ENCODE measurements at places on chromosomes 3 and 15. TPM values are rescaled to one million over a fixed set of nuclear protein-coding genes. Genes with fewer than 3 reads are reported as not detected.
A peak's percentile ranks its signal among the peaks of the same experiment; 100 is the strongest.

- no peak for DNase-seq
- H3K4me1 ChIP-seq: no peaks in the 10 kb centered on the region
- H3K27ac ChIP-seq: no peak overlapping the region
- H3K27me3 ChIP-seq: peaks cover 23% of the 10 kb centered on the region
Observed at GRCh38 chr3:115681736-115682135, 58.4 kb downstream of the GAP43 start.

DNA sequence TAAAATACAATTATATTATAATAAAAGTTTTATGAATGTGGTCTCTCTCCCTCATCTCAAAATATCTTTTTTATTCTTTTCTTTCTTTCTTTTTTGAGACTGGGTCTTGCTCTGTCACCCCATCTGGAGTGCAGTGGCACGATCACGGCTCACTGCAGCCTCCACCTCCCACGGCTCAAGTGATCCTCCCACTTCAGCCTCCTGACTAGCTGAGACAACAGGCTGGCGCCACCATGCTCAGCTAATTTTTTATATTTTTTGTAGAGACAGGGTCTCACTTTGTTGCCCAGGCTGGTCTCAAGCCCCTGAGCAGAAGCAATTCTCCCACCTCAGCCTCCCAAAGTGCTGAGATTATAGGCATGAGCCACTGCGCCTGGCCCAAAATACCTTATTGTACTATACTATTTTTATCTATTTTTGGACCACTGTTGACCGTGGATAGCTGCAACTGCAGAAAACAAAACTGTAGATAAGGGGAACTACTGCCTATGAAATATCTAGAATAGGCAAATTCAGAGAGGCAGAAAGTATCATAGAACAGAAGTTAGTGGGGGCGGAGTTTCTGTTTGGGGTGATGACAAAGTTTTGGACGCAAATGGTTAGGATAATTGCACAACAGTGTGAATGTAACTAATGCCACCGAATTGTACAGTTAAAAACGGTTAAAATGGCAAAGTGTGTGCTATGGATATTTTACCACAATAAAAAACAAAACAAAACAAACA, 66.6 kb downstream of the SLC12A8 start:
- no peak overlapping the region for H3K4me3 ChIP-seq
- H3K27ac ChIP-seq: no peak overlapping the region
- H3K36me3 ChIP-seq: peaks cover 12% of the 10 kb centered on the region
- peaks cover 69% of the 10 kb centered on the region for H3K27me3 ChIP-seq
- DNase-seq: no peak

DNA sequence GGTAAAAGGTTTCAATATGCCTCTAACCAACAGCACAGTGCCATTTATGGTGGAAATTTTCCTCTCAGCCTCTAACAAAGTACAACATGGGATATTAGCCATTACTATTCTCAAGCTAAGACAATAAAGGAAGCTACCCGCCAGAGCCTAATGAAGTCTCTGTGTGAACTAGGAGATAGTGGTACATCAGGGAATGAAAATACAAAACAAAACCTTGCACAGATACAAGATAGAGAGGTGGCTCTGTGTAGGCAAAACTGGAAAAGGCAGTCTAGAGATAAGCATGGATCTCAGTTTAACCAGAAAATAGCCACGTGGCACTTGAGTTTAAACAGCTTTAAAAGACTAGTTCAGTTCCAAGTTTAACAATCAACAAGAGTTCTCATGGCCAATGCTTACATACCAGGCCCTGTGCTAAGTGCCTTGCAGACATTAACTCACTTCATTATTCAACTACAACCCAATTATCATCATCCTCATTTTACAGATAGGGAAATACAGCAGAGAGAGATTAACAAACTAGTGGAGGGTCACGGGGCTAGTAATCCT, 279.3 kb downstream of the IGSF11 start:
- H3K36me3 ChIP-seq: no peaks in the 10 kb centered on the region
- no peak overlapping the region for H3K27ac ChIP-seq
- no peaks in the 10 kb centered on the region for H3K27me3 ChIP-seq
- no peak for DNase-seq
- H3K4me3 ChIP-seq: no peak overlapping the region

GRCh38 chr3:31009881-31010280, 115.4 kb upstream of the GADL1 start:
- peaks cover 15% of the 10 kb centered on the region for H3K4me1 ChIP-seq
- no peak for DNase-seq
- H3K27ac ChIP-seq: no peak overlapping the region
- H3K4me3 ChIP-seq: no peak overlapping the region
- H3K36me3 ChIP-seq: no peaks in the 10 kb centered on the region
- H3K27me3 ChIP-seq: no peaks in the 10 kb centered on the region

- no peak overlapping the region for H3K4me3 ChIP-seq
- no peak for DNase-seq
- H3K4me1 ChIP-seq: no peaks in the 10 kb centered on the region
- H3K27ac ChIP-seq: no peak overlapping the region
- H3K27me3 ChIP-seq: no peaks in the 10 kb centered on the region
Observed at GRCh38 chr3:41502481-41502880, 303.2 kb downstream of the CTNNB1 start.

DNA sequence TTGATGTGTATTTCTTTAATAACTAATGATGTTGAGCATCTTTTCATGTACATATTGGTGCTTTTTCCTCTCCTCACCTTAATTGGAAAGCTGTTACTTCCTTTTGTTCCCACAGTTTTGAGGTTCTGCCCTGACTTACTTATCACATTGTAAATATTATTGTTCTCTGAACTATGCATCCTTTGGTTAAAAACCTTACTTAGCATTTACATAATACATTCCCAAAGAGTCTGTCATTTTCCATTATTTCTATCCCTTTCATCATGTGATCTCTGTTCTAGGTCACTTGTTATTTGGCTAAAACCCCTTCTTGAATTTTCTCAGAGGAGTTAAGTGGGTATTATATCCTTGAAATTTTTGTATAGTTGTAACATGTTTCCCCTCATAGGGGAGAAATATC, 33.0 kb downstream of the SLC12A6 start:
- H3K4me1 ChIP-seq: peaks cover 5% of the 10 kb centered on the region
- H3K36me3 ChIP-seq: peaks cover 3% of the 10 kb centered on the region
- H3K27me3 ChIP-seq: no peaks in the 10 kb centered on the region
- no peak overlapping the region for H3K4me3 ChIP-seq
- DNase-seq: no peak

GRCh38 chr3:19489936-19490335, 341.6 kb downstream of the KCNH8 start:
- no peak for DNase-seq
- H3K36me3 ChIP-seq: no peaks in the 10 kb centered on the region
- H3K27me3 ChIP-seq: no peaks in the 10 kb centered on the region
- H3K4me3 ChIP-seq: no peak overlapping the region
- no peak overlapping the region for H3K27ac ChIP-seq

GRCh38 chr15:39804026-39804425, 21.4 kb upstream of the FSIP1 start:
- peaks cover 28% of the 10 kb centered on the region for H3K27me3 ChIP-seq
- no peaks in the 10 kb centered on the region for H3K36me3 ChIP-seq
- H3K27ac ChIP-seq: no peak overlapping the region
- H3K4me1 ChIP-seq: no peaks in the 10 kb centered on the region

- peaks cover 56% of the 10 kb centered on the region for H3K36me3 ChIP-seq
- H3K4me1 ChIP-seq: peaks cover 84% of the 10 kb centered on the region
- peak overlapping the region; percentile 99 for H3K27ac ChIP-seq
- peaks cover 2% of the 10 kb centered on the region for H3K27me3 ChIP-seq
Observed at GRCh38 chr15:25849157-25849921, 13.8 kb downstream of the ATP10A start.

DNA sequence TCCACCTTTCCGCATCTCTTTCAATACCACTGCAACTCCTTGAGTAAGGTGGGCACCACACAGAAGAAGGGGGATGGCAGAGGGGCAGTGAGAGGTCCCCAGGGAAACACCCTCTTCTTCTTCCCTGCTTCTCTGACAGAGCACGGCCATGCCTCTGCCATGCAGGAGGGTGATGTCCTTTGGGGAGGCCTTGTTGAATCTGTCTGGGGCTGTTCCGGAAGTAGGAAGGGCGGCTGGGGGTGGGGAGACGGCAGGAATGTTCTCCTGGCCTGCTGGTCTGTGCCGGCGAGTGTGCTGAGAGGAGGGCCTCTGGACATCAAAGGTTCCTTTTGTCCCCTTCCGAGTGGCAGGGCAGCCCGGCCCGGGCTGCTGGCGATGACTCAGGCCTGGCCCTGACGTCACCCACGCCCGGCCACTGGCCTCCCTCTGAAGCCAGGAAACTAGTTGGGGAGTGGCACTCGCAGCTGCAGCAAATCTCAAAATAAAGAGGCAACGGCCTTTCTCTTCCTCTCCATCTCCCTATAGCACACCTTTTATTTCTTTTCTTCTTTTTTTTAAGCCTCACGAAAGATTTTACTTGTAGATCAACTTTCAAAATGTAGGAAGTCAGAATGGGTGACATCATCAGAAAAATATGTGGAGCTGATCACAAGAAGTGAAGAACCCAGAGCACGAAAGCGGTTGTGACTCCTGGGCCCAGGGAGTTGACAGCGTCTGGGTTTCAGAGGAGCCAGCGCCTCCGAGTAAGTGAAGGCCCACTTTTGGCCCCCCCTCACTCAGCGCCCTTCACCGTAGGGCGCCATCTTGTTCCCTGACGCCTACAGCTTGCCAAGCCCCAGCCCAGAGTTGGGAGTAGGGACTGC, at the start of gene ZBTB38:
ZBTB38 (plus strand) TSS at position 443 of the 863 bp plus-strand sequence. CDS start 73,885 bp downstream, outside the sequence.
- no peak for DNase-seq
- H3K4me3 ChIP-seq: no peak within 1 kb of the TSS
- H3K36me3 ChIP-seq: peaks cover 2% of the 10 kb centered on the region
- H3K27ac ChIP-seq: no peak within 1 kb of the TSS

GRCh38 chr15:42735382-42736165, 1.4 kb downstream of the CDAN1 start:
- peaks cover 36% of the 10 kb centered on the region for H3K36me3 ChIP-seq
- peaks cover 20% of the 10 kb centered on the region for H3K4me1 ChIP-seq
- peak overlapping the region; percentile 21 for H3K27ac ChIP-seq
- peak overlapping the region; percentile 73 for H3K4me3 ChIP-seq

DNA sequence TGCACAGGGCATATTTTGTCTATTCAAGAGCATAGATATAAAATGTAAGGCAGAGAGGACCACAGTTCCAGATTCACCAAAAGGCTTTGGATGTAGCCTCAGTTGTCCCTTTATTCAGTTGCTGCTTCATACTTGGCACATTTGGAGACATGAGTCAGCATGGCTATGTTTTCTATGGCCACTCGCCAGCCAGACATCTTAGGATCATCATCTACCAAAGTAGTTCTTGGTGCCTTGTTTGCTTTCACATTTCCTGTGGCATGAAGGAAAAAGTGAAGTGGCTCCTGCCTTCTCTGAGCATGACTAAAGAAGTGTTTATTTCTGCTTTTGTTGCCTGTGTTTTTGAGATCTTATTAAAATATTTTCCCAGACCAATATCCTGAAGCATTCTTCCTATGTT, 7.2 kb downstream of the SUSD5 start:
- no peak overlapping the region for H3K4me3 ChIP-seq
- no peaks in the 10 kb centered on the region for H3K4me1 ChIP-seq
- H3K27ac ChIP-seq: no peak overlapping the region
- no peak for DNase-seq
- H3K36me3 ChIP-seq: no peaks in the 10 kb centered on the region

GRCh38 chr15:60729850-60730458, 251.0 kb upstream of the ICE2 start:
- H3K27me3 ChIP-seq: no peaks in the 10 kb centered on the region
- H3K27ac ChIP-seq: no peak overlapping the region
- DNase-seq: no peak

Gene VGLL3
- total RNA-seq: not detected

Gene KLF15
- total RNA-seq: not detected

Gene C2CD4B
- total RNA-seq: 0.40 TPM

Gene PLCB2
- total RNA-seq: 140 TPM

Gene MEX3B
- total RNA-seq: 0.91 TPM

Measured in activated CD4-positive, alpha-beta memory T cell treated with anti-CD3 and anti-CD28 coated beads, Interleukin-2, amount 10 ng/mL, durations not matched to agents 7 days and 5 days (primary cell).